ENCODE measurements at places on chromosomes 2 and 18.

- no peak for DNase-seq
Measured at GRCh38 chr2:71360434-71360975, 28.9 kb downstream of the ZNF638 start.

GRCh38 chr18:26738706-26739105 is 126.8 kb downstream of the AQP4 start:
- no peak for DNase-seq

DNA sequence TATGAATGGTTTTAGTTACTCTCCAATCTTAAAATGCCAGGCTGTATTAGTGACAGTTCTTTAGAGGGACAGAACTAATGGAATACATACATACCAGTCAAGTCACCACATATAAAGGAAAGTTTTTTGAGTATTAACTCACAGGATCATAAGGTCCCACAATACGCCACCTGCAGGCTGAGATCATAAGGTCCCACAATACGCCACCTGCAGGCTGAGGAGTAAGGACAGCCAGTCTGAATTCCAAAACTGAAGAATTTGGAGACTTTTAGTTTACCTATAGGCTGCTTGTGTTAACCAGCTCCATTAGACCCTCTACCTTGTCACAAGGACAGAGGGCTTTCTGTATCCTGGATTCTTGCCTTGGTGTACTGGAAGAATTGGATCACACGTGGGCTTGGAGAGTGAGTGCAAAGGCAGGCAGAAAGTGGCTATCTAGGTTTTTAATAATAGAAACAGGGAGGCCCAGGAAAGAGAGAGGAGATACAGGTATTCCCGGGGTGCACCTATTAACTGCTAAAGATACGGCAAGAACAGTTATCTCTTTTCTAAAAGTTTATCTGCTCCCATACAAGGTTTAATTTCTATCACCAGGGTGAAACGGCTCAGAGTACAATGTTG is 234.9 kb upstream of the CYRIA start:
- DNase-seq, result no peak

DNA sequence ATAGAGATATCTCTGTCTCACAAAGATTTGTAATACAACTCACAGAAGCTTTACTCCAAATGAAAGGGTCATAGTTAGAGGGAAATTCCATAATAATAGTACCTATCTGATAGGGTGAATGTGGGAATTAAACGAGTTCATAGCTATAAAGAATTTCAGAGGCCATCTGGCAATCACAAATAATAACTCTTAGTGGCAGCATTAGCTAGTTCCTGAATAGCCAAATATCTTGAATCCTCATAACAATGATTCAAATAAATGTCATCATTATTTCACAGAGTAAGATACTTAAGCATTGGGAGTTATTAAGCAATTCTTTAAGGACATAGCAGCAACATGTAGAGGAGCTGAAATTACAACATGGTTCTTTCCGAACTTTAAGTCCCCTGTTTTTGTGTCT is 1265.0 kb upstream of the PIK3C3 start:
- no peak for DNase-seq

DNA sequence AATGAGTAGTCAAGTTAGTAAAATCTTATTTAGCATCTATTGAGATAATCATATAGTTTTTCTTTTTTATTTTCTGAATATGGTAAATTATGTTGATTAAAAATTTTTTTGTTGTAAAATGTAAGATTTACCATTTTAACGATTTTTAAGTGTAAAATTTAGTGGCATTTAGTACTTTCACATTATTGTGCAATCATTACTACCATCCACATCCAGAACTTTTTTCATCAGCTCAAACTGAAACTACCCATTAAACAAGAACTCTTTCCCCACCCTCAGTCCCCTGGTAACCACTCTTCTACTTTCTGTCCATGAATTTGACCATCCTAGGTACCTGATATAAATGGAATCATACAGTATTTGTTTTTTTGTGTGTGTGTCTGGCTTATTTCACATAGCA is 11.1 kb downstream of the RAB3GAP1 start:
- DNase-seq, result no peak

GRCh38 chr2:215420471-215420935 is 15.4 kb downstream of the FN1 start:
- no peak for DNase-seq

- DNase-seq, result no peak
Measured at GRCh38 chr18:69845593-69846506, 101.8 kb downstream of the CD226 start.

- no peak for DNase-seq
Measured at GRCh38 chr2:28592481-28592880, 96.6 kb downstream of the PLB1 start.

DNA sequence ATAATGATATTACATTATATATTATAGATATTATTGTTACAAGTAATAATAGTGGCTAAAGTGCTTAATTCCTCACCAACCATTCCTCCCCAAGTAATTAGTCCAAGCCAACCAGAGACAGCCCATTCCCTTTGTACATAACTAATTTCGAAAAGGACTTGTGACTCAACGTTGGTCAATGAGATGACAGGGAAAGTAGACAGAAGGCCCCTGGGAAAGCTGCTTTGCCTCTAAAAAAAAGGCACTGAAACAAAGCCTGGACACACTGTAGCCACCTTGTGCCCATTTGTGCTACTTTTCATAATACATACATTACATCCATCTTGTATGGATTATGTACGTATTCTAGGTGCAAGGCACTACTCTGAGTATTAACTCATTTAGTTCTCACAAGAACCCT is 28.8 kb downstream of the COLEC12 start:
- no peak for DNase-seq

DNA sequence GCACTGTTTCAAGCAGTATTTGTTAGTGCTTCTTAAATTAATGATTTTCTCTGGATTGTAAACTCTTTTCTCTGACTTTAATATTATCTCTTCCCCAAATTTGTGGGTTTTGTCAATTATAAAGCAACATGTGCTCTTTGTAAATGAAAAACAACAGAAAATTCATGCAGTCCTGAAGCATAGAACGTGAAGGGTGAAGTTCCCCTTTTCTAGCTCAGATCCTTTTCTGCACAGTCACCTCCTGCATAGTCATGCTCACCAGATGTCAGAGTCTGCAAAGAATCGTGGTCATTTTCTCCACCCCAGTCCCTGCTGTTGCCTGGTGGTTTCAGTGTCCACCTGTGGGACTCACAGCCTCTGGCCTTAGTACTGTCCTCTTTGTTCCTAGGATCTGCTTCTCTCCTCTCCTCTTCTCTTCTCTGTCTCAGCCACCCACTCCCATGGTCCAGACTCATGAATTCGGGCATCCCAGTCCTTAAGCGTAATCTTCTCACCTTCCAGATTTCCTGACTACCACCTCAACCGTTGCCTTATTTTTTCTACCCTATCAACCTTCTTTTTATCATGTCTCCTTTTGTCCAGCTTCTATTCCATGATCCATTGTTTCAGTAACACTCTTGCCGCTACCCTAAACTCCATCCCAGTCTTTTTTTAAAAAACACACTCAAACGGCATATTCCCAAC is 229.1 kb downstream of the RTP5 start:
- DNase-seq, result no peak

DNA sequence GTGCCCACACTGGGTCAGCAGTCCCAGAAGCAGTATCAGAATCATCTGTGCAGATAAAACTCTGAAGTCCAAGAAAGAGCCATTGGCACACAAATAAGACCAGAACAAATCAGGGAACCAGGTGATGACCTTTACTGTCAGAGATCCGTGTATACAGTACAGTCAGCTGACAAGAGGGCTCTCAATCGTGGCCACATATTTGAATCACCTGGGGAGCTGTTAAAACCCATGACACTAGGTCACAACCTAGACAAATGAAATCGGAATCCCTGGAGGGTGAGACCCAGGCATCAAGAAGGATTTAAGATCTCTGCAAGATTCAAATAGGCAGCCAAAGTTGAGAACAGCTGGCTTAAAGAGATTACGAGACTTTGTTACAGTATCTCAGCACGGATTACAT is 807.1 kb downstream of the RNF144A start:
- DNase-seq, result no peak

DNA sequence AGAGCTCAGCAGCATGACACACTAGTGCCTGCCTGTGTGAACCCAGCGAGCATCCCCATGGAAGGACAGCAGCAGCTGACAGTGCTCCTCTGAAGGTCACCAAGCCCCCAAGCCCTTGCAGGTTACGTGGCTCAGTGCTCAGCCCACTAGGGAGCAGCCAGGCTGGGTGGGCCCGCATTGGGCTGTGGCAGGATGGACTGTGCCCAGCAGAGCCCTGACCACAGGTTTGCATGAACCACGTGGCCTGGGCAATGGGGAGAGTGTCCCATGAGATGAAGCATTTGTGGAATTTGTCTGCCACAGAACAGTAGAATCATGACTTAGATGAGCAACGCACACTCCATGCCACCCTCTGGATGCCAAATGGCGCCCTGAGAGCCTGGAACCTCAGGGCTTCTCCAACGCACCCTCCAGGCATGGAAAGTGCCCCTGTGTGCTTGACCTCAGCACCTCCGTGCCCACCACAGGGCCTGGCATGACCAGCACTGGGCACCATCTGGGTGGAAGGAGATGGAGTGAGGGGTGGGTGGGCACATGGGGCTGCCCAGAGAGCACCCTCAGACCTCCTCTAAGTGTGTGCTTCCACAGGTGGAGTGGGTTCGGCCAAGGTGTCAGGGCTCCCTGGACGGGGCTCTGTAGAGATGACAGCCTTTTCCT is 216.1 kb upstream of the RAB6C start:
- no peak for DNase-seq

GRCh38 chr2:119879502-119879901 is 119.8 kb downstream of the PTPN4 start:
- no peak for DNase-seq

GRCh38 chr2:224069172-224069571 is 30.1 kb upstream of the SERPINE2 start:
- DNase-seq, result no peak

GRCh38 chr2:8146132-8147005 is 535.5 kb upstream of the ID2 start:
- no peak for DNase-seq

- DNase-seq, result no peak
Measured at GRCh38 chr2:196449083-196449482, 190.4 kb upstream of the CCDC150 start.

- DNase-seq, result no peak
Measured at GRCh38 chr18:12442946-12443345, 35.2 kb downstream of the PRELID3A start.

GRCh38 chr2:221392228-221392881 is 179.7 kb downstream of the EPHA4 start:
- no peak for DNase-seq

DNA sequence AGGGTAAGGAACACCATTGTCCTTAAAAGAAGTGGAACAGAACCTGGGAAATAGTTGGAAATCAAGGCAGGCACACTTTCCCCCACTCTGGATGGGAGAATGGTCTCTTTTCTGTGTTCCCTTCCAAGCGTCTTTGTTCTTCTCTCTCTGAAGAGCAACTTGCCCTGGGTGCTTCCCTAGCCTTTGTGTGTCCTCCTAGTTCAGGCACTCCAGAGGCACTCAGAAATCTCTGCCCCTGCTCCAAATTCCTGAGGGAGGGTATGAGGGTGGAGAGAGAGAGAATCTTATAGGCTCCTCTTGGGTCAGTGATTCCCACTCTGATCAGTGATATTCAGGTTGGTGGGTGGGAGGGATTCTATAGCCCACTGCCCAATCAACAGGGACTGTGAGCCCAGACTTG is 8.8 kb upstream of the SIX2 start:
- no peak for DNase-seq

DNA sequence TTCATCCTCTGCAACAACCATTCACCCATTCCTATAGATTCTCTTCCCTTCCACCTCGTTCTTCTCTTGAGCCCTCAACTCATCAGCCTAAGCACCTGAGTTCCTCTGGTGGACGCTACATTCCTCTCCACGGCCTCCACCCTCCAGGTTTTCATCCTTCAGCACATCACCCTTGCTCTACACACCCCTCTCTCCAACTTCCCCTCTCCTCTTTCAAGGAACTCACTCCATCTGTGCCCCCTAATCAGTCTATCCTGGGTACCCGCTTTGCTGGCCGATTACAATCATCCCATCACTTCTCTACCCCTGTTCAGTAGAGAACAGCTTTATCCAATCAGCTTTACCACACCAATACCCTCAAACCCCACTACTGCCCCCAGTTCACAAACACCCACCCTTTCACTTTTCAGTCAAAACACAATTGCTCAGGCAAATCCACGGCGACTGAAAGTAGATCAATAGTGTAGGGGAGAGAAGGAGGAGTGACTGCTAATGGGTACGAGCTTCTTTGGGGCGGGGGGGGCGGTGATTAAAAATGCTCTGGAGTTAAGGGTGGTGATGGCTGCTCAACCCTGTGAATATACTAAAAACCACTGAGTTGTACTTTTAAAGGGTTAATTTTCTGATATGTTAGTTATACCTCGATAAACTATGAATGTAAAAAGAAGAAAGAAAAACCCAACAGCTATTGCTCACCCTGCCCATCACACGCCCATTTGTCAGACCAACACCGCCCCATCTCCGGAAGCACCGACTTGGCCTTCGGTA is 857 bp downstream of the DYM start:
- no peak for DNase-seq

- no peak for DNase-seq
Measured at GRCh38 chr18:8709248-8710059, 4.1 kb downstream of the MTCL1 start.

- no peak for DNase-seq
Measured at GRCh38 chr2:7427293-7428060, 510.3 kb downstream of the RNF144A start.

DNA sequence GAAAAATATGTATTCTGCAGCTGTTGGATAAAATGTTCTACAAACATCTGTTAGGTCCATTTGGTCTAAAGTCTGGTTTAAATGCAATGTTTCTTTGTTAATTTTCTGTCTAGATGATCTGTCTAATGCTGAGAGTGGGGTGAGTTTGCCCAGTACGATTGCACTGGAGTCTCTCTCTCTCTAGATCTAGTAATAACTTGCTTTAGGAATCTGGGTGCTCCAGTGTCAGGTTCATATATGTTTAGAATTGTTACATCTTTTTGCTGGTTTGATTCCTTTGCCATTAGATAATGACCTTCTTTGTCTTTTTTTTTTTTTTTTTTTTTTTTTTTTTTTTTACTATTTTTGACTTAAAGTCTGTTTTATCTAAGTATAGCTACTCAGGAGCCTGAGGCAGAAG is 10.4 kb downstream of the GCC2 start:
- DNase-seq, result no peak

- DNase-seq, result no peak
Measured at GRCh38 chr18:36333414-36333813, 35.9 kb downstream of the FHOD3 start.

- no peak for DNase-seq
Measured at GRCh38 chr2:20618468-20618885, 32.4 kb downstream of the HS1BP3 start.

DNA sequence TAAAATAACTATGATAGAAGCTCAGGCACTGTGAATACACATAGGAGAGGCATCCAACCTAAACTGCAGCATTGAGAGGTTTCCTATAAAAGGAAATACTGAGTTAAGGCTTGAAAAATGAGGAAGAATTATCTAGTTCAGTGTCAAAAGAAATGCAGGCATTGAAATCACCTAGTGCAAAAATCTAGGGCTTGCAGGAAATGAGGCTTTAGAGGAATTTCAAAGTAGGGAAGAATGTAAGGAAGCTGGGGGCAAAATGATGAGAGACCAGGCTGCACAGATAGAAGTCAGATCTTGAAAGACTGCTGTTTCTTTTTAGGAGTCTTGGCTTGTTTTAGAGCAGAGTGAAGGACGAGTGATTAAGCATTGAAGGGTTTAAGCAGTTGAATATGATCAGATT is 28.1 kb upstream of the SCYGR2 start:
- DNase-seq, result no peak

Data from stimulated activated CD4-positive, alpha-beta T cell treated with anti-CD3 and anti-CD28 coated beads, TNF-alpha, amount 100 ng/mL, for 4 hours (primary cell).